Ovary (tissue), 10 donors: ENCODE measurements at places on chromosomes 12 and 14.

DNA sequence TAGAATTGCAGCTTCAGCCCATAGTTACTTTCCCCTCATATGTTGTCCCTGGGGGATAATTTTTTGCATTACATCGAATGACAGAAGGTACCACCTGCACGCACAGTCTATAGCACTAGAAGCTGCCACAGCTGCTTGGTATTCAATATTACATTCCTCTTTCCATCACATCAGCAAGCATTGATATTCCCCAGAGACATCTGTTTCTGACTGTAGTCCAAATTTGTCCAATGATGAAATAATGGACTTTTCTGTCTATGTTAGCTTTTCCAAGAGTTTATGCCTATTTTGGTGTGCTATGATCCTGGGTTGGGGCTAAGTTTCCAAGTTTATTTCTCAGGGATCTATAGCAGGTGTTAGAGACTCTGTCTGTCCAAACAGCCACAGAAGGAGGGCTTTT is 335.4 kb downstream of the LRIG3 start:
- DNase-seq, result no peak
- H3K4me3 ChIP-seq, result no peak overlapping the region
- H3K4me1 ChIP-seq, result no peaks in the 10 kb centered on the region
- no peaks in the 10 kb centered on the region for H3K27me3 ChIP-seq

- H3K4me3 ChIP-seq, result no peak overlapping the region
- peak; percentile 24 for DNase-seq
- H3K4me1 ChIP-seq, result peaks cover 17% of the 10 kb centered on the region
- no peak overlapping the region for H3K27ac ChIP-seq
Observed at GRCh38 chr14:22471545-22472121, 117.4 kb downstream of the DAD1 start.

DNA sequence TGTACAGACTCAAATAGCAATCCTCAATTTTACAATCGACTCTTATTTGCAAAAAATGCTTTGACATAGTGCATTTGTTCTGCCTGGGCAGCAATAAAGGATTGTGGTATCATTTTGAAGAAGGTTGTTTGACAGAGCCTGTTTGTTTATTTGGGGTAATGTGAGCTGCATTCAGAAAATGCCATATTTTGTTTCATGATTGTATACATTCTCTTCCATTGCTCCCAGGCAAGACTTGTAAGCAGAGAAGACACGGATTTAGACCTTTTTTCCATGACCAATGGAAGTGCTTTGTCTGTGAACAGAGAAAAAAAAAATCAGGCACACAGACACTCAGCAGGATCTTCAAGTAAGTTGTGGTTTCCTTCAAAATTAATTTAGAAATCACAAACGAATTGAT is 35.5 kb upstream of the ALX1 start:
- H3K27me3 ChIP-seq, result no peaks in the 10 kb centered on the region
- H3K36me3 ChIP-seq, result no peaks in the 10 kb centered on the region
- H3K4me3 ChIP-seq, result no peak overlapping the region
- no peaks in the 10 kb centered on the region for H3K4me1 ChIP-seq
- DNase-seq, result no peak

GRCh38 chr12:93767524-93767863 is 90.3 kb downstream of the CRADD start:
- no peaks in the 10 kb centered on the region for H3K36me3 ChIP-seq
- no peak overlapping the region for H3K27ac ChIP-seq

DNA sequence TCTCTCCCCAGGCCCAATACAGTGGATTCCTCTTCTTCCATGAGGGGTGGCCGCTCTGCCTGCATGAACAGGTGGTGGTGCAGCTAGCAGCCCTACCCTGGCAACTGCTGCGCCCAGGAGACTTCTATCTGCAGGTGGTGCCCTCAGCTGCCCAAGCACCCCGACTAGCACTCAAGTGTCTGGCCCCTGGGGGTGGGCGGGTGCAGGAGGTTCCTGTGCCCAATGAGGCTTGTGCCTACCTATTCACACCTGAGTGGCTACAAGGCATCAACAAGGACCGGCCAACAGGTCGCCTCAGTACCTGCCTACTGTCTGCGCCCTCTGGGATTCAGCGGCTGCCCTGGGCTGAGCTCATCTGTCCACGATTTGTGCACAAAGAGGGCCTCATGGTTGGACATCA is 3.8 kb downstream of the ARHGEF40 start:
- peaks cover 1% of the 10 kb centered on the region for H3K4me1 ChIP-seq
- no peak for DNase-seq
- H3K27me3 ChIP-seq, result no peaks in the 10 kb centered on the region
- H3K4me3 ChIP-seq, result no peak overlapping the region
- H3K36me3 ChIP-seq, result no peaks in the 10 kb centered on the region

DNA sequence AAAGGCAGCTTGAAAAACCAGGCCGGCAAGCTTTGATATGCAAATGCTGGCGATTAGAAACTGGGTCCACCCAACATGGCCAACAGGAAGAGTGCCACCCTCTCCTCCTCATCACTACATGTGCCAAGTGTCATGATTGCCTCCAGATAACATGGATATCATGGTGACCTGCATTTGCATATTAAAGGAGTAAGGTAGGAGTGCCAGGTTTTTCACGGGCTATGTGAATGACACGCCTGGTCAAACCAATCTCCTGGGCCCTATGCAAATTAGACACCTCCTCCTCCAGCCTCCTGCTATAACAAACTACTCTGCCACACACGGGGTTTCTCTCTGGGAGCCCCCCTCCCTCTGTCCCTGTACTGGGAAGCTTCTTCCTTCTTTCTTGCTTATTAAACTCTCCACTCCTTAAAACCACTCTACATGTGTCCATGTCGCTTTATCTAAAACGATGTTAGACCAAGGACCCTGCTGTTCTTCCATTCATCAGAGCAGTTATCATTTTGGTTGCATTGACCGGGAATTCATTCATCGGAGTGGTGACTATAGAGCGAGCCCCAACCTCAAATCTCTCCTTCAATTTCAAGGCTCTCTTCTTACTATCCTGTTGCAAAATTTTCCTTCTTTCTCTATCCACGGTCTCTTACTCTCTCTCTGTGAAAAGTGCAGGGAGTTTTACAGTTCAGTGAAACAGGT is 27.5 kb downstream of the APOBEC1 start:
- no peak for DNase-seq
- H3K36me3 ChIP-seq, result no peaks in the 10 kb centered on the region
- H3K27ac ChIP-seq, result no peak overlapping the region

GRCh38 chr14:85660243-85660922 is 130.4 kb downstream of the FLRT2 start:
- no peak overlapping the region for H3K4me3 ChIP-seq
- DNase-seq, result no peak
- no peaks in the 10 kb centered on the region for H3K27me3 ChIP-seq
- no peaks in the 10 kb centered on the region for H3K36me3 ChIP-seq

DNA sequence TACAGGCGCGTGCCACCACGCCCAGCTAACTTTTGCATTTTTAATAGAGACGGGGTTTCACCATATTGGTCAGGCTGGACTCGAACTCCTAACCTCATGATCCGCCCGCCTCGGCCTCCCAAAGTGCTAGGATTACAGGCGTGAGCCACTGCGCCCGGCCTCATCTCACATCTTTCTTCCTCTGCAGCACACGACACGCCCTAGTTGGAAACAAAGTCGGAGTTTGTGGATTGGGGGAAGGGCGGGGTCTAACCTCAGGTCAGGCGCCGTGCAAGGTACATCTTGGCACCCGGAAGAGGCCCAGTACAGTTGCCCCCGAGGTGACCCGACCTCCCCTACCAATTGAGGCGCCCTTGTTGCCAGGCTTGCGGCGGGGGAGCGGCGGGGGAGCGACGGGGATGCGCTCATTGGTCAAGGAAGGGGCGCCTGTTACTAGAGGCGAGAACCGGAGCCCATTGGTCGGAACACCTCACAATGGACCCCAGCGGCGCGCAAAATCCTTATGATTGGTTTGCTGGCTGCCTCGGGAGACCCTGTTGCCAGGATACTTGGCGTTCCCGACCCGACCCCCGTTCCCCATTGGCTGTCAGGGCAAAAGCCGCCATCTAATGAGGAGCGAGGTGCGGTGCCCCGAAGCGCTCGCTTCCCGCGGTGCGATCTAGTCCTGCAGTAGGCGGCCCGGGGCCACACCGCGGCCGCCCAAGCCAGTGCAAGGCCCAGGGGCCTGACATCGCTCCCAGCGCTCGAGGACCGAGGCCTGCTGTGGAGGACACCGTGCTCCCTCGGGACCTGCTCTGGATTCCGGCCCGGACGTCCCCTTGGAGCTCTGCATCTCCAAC is at the start of gene REC8:
Gene REC8 (plus strand): TSS at position 659 of the 839 bp plus-strand sequence. CDS start 473 bp downstream, outside the sequence.
- H3K36me3 ChIP-seq, result no peaks in the 10 kb centered on the region
- peaks cover 8% of the 10 kb centered on the region for H3K4me1 ChIP-seq
- DNase-seq, result peak; percentile 79
- peak within 1 kb of the TSS; percentile 17 for H3K4me3 ChIP-seq
- no peaks in the 10 kb centered on the region for H3K27me3 ChIP-seq

DNA sequence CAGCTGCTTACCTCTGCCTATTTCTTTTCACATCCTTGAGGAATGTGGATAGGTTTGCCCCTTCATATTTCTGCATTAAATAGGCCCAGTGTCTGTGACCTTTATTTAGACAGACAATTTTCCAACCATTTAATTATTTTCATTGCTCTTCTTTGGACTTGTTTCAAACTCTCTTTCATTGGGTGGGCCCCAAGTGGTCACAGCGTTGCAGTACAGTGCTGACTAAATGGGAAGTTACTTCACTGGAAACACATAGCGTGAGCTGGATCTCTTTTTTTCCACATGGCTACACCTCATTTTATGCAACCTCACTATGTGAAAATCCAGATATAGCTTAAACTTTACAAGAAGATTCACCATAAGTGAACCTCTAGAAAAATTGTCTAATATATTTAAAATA is 438.9 kb downstream of the ADAMTS20 start:
- H3K27me3 ChIP-seq, result no peaks in the 10 kb centered on the region
- H3K27ac ChIP-seq, result no peak overlapping the region
- no peak for DNase-seq
- no peaks in the 10 kb centered on the region for H3K36me3 ChIP-seq

GRCh38 chr12:123041811-123042655 is 61.6 kb downstream of the ARL6IP4 start:
- DNase-seq, result peak; percentile 83
- peaks cover 40% of the 10 kb centered on the region for H3K4me1 ChIP-seq
- H3K36me3 ChIP-seq, result no peaks in the 10 kb centered on the region
- H3K27me3 ChIP-seq, result no peaks in the 10 kb centered on the region
- H3K4me3 ChIP-seq, result no peak overlapping the region

GRCh38 chr14:35822501-35822900 is 3.6 kb upstream of the BRMS1L start:
- no peak overlapping the region for H3K27ac ChIP-seq
- no peak for DNase-seq
- no peaks in the 10 kb centered on the region for H3K36me3 ChIP-seq
- H3K4me3 ChIP-seq, result no peak overlapping the region
- no peaks in the 10 kb centered on the region for H3K27me3 ChIP-seq

- no peaks in the 10 kb centered on the region for H3K4me1 ChIP-seq
- H3K36me3 ChIP-seq, result no peaks in the 10 kb centered on the region
- DNase-seq, result no peak
- no peak overlapping the region for H3K4me3 ChIP-seq
Observed at GRCh38 chr12:1326258-1326657, 268.1 kb downstream of the FBXL14 start.

GRCh38 chr14:59333668-59334067 is 131.5 kb downstream of the GPR135 start:
- no peak for DNase-seq
- H3K4me3 ChIP-seq, result no peak overlapping the region
- no peak overlapping the region for H3K27ac ChIP-seq
- peaks cover 15% of the 10 kb centered on the region for H3K4me1 ChIP-seq

DNA sequence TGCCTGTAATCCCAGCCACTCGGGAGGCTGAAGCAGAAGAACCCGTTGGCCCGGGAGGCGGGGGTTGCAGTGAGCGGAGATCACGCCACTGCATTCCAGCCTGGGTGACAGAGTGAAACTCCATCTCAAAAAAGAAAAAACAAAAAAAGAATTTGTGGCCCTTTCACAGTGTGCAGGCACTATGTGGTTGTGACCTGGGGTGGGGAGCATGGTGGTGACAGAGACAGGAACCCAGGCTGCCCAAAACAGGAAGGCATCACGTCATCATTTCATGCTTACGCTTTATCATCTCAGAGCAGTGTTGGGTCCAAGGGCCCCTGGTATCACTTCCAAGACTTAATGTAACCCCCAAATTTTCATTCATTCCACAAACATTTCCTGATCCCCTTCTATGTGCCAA is 175.7 kb upstream of the GSC start:
- H3K4me3 ChIP-seq, result no peak overlapping the region
- no peaks in the 10 kb centered on the region for H3K4me1 ChIP-seq
- no peaks in the 10 kb centered on the region for H3K36me3 ChIP-seq
- no peak overlapping the region for H3K27ac ChIP-seq
- H3K27me3 ChIP-seq, result no peaks in the 10 kb centered on the region

- H3K4me3 ChIP-seq, result no peak overlapping the region
- H3K36me3 ChIP-seq, result no peaks in the 10 kb centered on the region
- no peak overlapping the region for H3K27ac ChIP-seq
- DNase-seq, result no peak
Observed at GRCh38 chr12:59517522-59517921, 78.3 kb upstream of the SLC16A7 start.

GRCh38 chr12:121198949-121199348 is 11.0 kb upstream of the P2RX4 start:
- no peak for DNase-seq
- H3K27me3 ChIP-seq, result no peaks in the 10 kb centered on the region
- no peaks in the 10 kb centered on the region for H3K4me1 ChIP-seq
- no peaks in the 10 kb centered on the region for H3K36me3 ChIP-seq
- H3K27ac ChIP-seq, result no peak overlapping the region

DNA sequence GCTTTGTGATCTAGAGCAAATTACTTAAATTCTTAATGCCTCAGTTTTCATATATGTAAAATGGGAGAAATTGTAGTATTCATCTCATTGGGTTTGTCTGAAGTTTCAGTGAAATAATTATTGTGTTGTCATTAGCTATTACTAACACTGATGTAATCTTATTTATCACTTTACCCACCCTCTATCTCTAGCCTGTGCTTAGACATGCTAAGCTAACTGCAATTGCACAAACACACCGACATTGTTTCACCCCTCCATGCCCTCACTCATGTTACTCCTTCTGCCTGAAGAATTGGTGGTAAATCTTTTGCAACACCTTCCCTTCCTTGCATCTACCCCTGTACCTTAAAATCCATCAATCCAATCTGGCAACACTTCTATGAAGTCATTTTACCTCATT is 241.6 kb downstream of the BCAT1 start:
- no peaks in the 10 kb centered on the region for H3K36me3 ChIP-seq
- H3K27me3 ChIP-seq, result no peaks in the 10 kb centered on the region
- DNase-seq, result no peak
- H3K27ac ChIP-seq, result no peak overlapping the region

GRCh38 chr14:99755629-99756603 is 37.3 kb upstream of the EML1 start:
- peak; percentile 93 for DNase-seq
- no peak overlapping the region for H3K27ac ChIP-seq
- H3K4me3 ChIP-seq, result no peak overlapping the region
- no peaks in the 10 kb centered on the region for H3K27me3 ChIP-seq

DNA sequence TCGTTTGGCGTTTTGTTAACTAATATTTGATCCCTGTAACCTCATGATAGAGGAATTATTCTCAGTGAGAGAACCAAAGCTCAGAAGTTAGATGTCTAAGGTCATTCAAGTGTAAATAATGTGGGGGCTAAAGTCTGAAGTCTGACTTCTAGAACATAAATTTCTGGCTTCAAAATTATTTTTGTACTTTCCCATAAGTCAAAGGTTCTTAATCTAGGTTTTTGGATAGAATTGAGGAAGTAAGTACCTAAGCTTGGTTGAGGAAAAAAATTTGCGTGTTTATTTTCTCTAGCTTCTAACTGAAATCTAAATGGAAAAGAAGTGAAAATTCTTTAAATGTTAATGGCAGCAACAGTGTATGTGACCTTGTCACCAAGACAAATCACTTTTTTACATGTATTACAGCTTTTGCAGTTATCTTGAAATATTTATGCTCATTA is 2.3 kb downstream of the LARP4 start:
- H3K4me1 ChIP-seq, result no peaks in the 10 kb centered on the region
- H3K36me3 ChIP-seq, result no peaks in the 10 kb centered on the region
